ENCODE measurements at places on chromosomes 3 and 15.

DNA sequence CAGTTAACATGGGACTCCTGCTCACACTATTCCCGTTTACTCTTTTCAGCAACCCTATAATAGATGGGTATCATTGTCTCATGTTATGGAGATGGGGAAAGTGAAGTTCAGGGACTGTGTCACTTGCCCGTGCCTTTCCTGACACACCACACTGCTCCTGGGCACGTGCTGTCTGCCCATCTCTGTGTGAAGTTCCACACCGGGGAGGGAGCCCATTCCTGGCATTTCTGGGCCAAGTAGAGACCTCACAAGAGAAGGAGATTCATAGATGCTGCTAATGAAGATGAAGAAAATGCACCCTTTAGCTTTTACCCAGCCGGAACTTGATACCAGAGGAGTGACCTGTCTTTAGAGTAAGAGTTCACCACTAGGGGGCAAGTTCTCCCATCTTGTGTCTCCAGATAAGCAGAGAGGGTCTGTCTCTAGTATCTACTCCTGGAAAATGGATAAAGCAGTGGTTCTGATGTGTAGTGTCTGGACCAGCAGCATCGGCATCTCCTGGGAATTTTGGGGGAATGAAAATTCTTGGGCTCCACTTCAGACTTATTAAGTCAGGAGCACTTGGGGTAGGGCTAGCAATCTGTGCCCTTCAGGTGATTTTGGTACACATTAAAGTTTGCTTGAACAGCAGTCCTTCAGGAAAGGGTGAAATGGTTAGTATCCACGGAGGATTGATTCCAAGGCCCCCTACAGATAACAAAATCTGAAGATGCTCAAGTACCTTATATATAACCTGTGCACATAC lies 2.0 kb upstream of the TOPBP1 start:
- peak; percentile 46 for DNase-seq

GRCh38 chr3:65939801-65940246 lies 98.9 kb downstream of the MAGI1 start:
- DNase-seq: no peak

DNA sequence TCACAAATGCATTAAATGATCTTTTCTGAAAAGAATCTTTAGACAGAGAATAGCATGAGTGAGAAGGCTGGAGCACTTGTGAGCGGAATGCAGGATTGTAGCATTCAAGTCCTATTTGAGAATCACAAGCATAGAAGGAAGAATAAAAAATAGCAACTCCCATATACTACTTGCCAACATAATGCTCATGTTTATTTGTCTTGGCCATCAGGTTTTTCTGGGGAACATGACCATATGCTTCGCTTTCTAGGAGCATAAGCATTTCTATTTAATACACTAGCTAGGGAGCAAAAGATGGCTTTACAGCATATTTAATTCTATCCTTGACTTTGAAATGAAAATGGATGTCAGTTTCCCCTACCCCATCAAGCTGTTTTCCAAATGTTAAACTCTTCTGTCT lies 170.3 kb upstream of the MITF start:
- no peak for DNase-seq

- DNase-seq: no peak
Measured at GRCh38 chr15:65970937-65971740, 101.8 kb downstream of the RAB11A start.

GRCh38 chr3:160390565-160391138 lies 8.4 kb downstream of the IFT80 start:
- DNase-seq: no peak

DNA sequence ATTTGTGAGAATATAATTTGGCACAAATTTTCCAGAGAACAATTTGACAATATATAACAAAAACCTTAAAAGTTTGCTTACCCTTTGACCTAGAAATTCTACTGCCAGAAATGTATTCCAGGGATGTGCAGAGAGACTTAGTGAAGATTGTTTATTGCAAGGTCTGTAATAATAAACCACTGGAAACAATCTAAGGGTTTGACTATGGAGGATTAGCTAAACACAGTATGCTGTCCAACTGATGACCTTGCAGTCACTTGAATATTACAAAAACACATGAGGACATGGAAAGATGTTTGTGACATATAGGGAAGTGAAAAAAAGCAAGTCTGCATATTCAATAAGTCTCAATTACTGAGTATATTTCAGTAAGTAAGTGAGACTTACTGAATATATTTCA lies 48.1 kb upstream of the CDV3 start:
- DNase-seq: no peak

All from SIG-M5 (cell line).